ENCODE measurements at places on chromosomes 2 and 18.
A peak's percentile ranks its signal among the peaks of the same experiment; 100 is the strongest.

- DNase-seq: no peak
These were observed 140.2 kb upstream of the ETAA1 start for GRCh38 chr2:67256892-67257291.

- DNase-seq: no peak
These were observed 43.0 kb downstream of the CCDC148 start for GRCh38 chr2:158413581-158413980.

DNA sequence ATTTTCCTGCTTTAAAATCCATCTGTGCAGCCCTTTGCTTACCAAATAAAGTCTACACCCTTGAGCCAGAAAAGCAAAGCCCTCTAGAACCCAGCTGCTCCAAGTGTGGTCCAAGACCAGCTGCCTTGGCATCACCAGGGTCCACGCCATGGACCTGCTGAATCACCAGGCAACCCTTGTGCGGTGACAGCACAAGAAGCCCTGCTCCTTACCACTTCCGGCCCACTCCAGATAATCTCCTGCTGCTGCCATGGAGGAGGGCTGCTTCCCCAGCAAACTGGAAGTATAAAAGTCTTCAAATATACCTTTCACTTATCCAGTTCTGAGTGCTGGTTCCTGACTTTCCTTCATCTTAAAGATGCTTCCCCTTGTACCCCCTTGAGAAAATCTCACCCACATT, 106.0 kb upstream of the PKDCC start:
- DNase-seq: no peak

GRCh38 chr2:159160954-159161353, 125.5 kb downstream of the WDSUB1 start:
- DNase-seq: no peak

DNA sequence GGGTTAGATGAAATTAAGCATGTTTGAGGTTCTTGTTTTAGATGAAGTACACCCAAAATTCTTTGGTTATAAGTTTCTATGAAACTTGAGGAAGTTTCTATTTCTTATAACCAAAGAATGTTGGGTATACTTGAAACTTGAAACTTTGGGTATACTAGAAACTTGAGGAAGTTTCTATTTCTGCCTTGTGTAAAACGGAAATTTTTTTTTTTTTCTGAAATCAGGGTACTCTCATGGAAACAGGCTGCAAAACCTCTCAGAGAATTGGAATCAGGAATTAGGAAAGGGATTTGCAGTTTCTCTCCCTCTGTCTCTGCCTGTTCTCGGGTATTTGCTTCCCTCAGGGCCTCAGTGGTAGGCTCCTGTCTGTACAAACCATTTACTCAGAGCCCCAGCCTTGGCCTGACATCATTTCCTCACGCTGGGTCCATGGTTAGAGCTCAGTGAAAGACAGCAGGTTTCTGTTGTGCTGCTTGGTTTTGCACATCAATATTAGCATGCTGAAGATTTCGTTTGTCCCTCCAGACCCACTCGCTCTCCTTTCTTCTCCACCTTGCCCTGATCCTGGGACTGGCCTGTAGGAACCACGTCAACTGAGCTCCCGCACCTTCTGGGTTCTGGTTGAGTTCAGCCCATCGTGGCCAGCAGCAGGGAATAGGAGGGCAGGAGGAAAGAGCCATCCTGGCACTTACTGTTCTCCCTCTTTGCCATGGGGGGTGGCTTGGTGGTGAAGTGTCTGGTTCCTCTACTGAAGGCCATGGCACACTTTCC, 106.4 kb downstream of the POLR1A start:
- DNase-seq: peak; percentile 73

GRCh38 chr2:11495844-11496681, 30.1 kb upstream of the E2F6 start:
- DNase-seq: no peak

DNA sequence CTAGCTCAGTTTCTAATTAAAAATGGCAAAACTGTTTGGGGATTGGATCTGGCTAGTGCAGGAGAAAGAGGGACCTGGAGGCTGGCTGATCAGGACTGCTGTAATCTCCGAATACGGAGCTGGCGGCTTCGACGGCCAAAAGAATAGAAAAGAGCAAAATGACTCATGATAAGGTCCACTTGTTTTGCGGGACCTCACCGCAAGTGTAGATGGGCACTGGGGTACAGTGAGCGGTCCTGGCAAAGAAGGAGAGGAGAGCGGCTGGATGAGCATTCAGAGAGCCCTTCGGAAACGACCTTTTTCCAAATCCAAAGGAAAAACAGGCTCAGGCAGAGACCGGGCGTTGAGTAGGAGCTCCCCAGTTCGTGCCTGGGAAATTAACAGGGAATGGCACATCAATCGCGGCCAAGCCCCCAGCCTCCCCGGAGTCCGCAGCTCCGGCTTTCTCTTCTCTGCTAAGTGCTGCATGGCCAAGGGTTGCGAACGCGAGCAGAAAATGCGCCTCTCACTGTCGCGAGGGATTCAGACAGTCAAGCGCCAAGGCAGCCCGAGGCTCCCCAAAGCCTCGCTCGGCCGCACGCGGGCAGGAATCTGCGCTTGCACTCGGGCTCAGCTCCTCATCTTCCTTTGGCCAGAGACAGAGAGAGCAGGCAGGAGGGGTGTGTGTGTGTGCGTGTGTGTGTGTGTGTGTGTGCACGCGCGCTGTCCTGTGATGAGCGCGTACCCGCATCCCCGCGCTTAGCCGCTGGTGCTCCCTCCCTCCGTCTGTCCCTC, 1.8 kb downstream of the DCC start:
- DNase-seq: no peak

DNA sequence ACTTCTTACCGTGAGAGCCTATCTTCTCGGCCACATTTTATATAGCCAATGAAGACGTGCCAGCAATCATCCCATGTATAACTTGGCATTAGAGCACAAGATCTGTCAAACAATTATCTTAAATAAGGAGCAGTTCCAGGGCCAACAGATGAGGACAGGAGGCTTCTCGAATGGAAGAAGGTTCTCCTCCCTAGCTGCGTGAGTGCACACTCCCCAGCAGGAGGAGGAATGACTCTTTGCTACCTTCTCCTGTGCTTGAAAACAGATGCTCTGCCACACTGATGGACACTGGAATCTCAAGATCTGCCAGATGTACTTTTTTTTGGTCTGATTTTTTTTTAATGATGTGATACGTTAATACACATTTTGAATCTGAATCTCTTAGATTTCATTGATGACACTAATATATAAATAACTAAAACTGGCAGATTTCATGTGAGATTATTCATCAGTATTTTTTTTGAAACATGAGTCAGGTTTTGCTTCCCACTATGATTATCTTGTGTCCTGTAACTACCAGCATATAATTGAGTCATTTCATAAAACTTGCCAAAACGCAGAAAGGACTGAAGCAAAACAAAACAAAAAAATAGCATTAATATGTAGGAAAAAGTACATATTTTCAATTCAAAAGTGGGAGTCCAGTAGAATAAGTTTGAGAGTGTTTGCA, 626 bp upstream of the VIT start:
- no peak for DNase-seq

- DNase-seq: no peak
These were observed 627 bp upstream of the CRACDL start for GRCh38 chr2:98936353-98937351.

GRCh38 chr2:24873619-24874018, 46.4 kb downstream of the ADCY3 start:
- DNase-seq: no peak

- DNase-seq: no peak
These were observed 5.0 kb downstream of the NT5DC4 start for GRCh38 chr2:112725545-112726457.

- DNase-seq: no peak
These were observed 244.7 kb downstream of the CCDC178 start for GRCh38 chr18:33195795-33196194.

GRCh38 chr2:42663828-42664227, 95.4 kb downstream of the MTA3 start:
- DNase-seq: no peak

Measured in RPMI8226 (cell line).